Activated T-cell treated with anti-CD3 and anti-CD28 coated beads for 1 hour (primary cell): ENCODE measurements at places on chromosomes 13 and 19.

- DNase-seq = peak; percentile 69
These were observed 9.8 kb upstream of the ZNF627 start for GRCh38 chr19:11587302-11587974.

DNA sequence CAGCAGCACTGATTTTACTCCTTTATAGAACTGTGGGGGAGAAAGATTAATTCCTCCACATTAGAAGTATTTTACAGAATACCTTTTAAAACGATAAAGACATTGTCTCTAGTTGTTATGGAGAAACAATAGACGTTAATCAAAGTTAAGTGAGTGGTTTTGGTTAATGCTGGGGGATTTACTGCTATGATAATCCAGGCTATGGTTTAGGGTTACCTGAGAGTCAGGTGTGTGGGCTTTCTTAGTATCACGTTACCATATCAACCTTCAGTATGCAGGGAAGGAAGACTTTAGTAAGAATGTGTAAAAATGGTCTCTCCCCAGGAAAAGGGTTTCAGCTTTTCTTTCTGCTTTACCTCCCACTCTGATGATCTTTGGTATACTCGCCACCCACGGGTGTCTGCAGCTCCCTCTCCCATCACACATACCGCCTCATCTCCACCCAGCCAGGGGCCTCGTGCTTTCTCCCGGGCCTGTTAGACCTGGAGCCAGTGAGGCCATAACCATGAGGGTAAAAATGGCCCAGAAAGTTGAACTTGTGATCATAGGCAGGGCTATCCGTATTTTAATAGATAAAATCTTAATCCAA lies 45.6 kb upstream of the WDFY2 start:
- DNase-seq = no peak

GRCh38 chr13:110496281-110496680 lies 65.2 kb downstream of the RAB20 start:
- no peak for DNase-seq

- DNase-seq = no peak
These were observed at the start of gene ZNF728 for GRCh38 chr19:23002690-23003422. Gene ZNF728 (minus strand): TSS chr19:23003176. CDS start chr19:23003030, 146 bp downstream.

- DNase-seq = no peak
These were observed 71.8 kb downstream of the CDADC1 start for GRCh38 chr13:49319551-49319950.

DNA sequence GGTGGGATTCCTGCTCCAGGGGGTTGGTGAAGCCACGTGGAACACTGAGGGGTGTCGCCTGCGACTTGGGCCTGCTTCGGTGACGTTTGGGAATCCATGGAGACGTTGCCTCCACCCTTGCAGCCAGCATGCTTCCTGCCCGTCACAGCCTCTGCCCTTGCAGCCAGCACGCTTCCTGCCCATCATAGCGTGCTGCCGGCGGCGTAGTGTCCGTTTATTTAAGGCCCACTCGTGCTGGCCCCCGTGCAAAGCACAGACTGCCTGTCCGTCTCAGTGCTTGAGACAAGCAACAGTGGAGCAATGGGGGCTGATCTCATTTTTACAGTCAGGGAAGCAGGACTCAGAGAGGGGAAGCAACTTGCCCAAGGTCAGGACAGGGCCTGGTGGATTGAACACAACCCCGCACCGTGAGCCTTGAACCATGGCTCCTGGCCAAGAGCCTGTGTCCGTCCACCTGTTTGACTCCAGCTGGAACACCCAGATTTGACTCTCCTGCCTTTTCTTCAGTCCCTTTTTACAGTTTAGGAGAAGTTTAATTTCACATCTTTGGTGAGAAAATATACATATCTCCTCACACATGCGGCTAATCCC lies 149.6 kb downstream of the TEX29 start:
- no peak for DNase-seq

DNA sequence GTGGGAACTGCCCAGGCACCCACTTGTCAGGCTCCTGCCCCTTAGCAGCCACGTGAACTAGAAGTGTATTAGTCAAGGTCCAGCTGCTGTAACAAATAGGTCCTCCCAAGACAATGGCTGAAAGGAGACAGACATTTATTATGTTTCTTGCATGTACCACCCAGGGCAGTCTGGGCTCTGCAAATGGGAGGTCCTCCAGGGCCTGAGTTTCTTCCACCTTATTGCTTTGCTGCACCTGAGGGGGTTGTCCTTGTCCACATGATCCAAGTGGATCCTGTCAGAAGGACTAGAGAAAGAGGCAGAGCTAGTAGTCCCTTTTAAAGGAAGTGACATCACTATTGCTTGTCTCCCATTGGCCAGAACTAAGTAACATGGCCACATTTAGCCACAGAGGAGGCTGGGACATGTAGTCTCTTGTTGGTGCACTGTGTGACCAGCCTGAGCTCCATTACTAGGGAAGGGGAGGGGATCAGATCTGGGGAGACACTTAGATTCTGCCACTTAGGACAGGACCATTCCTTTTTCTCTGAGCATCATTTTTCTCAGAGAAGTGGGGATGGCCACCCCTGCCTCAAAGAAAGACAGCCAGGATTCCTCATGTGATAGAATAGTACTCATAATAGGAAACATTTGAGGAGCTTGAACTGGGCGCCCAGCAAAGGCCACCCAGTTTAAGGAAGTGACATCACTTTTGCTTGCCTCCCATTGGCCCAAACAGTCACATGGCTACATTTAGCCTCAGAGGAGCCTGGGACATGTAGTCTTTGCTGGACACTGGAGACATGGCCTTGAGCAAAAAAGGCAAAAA lies 15.1 kb downstream of the CC2D1A start:
- DNase-seq = no peak

- DNase-seq = no peak
These were observed 312.4 kb downstream of the DNAJC15 start for GRCh38 chr13:43335764-43336163.

DNA sequence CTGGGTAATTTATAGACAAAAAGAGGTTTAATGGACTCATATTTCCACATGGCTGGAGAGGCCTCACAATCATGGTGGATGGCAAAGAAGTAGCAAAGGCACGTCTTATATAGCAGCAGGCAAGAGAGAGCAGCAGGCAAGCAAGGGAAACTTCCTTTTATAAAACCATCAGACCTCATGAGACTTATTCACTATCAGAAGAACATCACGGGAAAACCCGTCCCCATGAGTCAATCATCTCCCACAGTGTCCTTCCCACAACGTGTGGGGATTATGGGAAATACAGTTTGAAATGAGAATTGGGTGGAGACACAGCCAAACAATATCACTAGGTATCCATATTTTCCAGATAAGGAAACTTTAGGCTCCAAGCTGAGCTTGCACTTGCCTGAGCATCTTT lies 9.5 kb upstream of the CYP2B6 start:
- DNase-seq = no peak

- no peak for DNase-seq
These were observed 112.4 kb upstream of the RNF113B start for GRCh38 chr13:98289339-98289945.

GRCh38 chr13:105678072-105678471 lies 857.4 kb downstream of the EFNB2 start:
- no peak for DNase-seq

- DNase-seq = no peak
These were observed 11.5 kb downstream of the S1PR2 start for GRCh38 chr19:10219678-10220077.

DNA sequence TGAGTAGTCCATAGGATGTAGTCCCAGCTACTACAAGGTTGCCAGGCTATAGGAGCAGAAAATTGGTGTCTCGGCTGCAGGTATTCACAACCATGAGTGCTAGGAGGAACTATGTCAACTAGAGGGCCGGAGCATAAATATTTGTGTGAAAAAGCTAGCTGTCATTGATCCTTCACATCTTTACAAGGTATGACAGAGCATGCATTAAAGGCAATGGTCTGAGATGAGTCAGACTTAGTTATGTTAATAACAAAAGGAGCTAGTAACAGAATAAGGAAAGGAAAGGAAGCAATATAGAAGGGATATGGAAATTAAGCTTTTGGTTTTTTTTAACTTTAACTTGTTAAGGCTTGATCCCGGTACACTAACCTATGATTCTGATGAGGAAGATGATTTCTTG lies 40.9 kb upstream of the PSG9 start:
- no peak for DNase-seq

GRCh38 chr13:100859861-100860260 lies 185.3 kb upstream of the TMTC4 start:
- DNase-seq = no peak

- no peak for DNase-seq
These were observed 104.7 kb downstream of the TUBGCP3 start for GRCh38 chr13:112483299-112483698.

DNA sequence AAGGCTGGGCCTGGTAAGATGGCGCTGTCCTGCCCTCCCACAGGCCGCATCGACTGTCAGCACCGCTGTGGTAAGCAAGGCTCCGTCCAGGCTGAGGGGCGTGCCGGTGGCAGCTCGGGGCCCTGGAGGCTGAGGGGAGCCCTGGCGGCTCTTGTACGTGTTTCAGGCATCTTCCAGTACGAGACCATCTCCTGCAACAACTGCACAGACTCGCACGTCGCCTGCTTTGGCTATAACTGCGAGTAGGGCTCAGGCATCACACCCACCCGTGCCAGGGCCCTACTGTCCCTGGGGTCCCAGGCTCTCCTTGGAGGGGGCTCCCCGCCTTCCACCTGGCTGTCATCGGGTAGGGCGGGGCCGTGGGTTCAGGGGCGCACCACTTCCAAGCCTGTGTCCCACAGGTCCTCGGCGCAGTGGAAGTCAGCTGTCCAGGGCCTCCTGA lies 1.2 kb downstream of the IZUMO4 start:
- DNase-seq = no peak

- DNase-seq = no peak
These were observed 16.8 kb downstream of the ZNF586 start for GRCh38 chr19:57786286-57786685.

DNA sequence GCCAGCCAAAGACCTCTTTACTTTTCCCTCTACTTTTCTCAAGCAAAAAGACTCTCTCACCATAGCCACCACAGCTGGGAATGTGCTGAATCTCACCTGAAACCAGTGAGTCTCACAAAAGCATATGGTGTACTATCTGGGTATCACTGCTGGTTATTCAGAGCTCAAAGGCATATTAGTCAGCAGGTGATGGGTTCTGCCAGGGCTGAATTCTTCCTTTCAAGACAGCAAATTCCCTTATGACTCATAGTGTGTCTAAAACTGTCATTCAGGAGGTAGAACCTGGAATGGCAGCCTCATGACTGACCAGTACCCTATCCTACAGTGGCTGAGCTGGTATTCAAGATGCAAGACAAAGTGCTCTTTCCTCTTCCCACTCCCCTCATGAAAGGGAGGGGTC lies 2859.1 kb downstream of the PCDH9 start:
- no peak for DNase-seq

DNA sequence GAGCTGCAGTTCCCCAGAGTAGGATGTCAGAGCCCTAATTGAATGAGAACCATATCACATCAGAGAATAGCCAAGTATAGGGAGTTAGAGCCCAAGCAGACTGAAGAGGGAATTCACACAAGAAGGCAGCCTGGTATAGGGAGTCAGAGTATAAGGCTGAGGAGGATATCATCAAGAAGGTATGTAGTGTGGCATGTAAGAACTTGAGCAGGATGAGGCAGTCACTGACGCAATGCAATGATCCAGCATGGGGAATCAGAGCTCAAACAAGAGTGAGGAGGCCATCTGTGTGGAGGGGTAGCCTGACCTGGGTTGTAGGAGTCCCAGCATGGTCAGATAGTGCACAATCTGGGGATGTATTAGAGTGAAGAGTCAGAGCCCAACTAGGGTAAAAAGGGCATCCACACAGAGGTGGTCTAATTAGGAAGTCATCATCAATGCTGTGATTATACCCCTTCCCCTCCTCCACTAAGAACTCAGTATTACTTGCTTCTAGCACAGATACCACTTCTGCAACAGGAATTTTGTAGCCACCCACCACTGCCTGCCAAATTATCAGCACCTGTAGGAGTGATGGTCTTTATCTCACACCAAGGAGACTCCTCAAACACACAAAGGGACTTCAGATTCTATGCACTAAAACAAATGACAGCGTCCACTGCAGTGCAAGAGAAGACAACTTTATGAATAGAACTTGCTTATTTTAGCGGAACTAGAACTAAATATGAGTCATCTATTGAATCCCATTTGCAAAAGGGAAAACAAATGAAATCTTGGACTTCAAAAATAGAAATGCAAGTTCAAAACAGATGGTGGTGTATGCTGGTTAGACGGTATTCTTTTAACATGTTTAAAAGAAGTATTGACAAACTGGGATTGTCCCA lies 107.2 kb downstream of the FNDC3A start:
- DNase-seq = no peak

GRCh38 chr19:47610902-47611301 lies 2.0 kb downstream of the BICRA start:
- DNase-seq = no peak

GRCh38 chr13:114249077-114249476 lies 14.4 kb downstream of the CDC16 start:
- DNase-seq = no peak

GRCh38 chr19:2234996-2235380 lies 1.1 kb downstream of the PLEKHJ1 start:
- DNase-seq = no peak

DNA sequence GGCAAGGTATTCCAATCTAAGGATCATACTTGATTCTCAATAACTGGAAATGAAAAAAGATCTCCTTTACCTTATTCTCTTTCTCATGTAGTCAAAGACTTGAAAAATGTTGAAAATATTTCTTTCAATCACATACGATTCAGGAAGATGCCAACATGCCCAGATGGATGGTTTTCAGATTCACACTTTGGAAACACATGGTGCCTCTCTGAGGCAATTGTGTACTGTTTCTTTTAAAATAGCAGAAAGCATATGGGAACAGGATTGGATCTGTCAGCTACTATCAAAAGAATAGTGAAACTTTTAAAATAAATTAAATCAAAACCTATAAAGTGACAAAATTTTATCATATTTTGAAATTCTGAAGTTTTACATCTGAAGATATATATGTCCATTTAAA lies 222.4 kb downstream of the SPRY2 start:
- no peak for DNase-seq

DNA sequence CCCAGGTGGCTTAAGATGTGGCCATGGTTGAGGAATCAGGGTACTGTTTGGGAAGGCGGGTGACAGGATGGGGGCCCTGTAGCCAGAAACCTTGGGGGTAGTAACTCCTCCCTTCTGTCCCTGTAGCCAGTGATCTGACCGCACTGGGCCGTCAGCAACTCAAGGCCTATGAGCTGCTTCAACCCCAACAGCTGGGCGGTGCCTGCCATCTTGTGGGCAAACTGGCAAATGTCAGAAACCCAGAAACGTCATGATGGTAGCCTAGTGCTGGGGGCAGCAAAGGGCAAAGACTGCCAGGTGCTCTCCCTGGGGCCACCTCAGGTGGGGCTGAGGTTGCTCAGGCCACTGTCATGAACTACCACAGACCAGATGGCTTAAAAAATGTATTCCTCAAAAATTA lies 3.5 kb downstream of the COPE start:
- DNase-seq = peak; percentile 18

DNA sequence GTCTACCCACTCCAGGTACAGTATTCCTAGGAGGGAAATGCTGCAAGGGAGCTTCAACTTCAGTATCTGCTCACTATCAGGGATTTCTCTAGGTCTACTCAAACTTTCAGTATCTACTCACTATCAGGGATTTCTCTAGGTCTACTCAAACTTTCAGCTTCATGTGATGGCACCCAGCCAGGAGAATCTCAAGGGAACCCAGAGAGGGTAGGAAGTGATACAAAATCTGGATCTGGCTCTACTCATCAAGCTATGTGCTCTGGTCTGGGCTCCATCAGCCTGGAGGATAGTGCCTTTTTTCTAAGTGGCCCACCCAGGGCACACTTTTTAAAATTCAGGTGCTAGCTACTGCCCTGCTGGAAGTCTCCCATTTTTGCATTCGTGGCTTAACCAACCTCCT lies 52.3 kb upstream of the FNDC3A start:
- no peak for DNase-seq

GRCh38 chr13:82847595-82847994 lies 1034.7 kb downstream of the SLITRK1 start:
- no peak for DNase-seq

- no peak for DNase-seq
These were observed 32.7 kb upstream of the NFIC start for GRCh38 chr19:3333662-3334061.
